SJCRH30 (cell line): ENCODE measurements at places on chromosomes 11 and 22. TPM values are rescaled to one million over a fixed set of nuclear protein-coding genes. Genes with fewer than 3 reads are reported as not detected.

DNA sequence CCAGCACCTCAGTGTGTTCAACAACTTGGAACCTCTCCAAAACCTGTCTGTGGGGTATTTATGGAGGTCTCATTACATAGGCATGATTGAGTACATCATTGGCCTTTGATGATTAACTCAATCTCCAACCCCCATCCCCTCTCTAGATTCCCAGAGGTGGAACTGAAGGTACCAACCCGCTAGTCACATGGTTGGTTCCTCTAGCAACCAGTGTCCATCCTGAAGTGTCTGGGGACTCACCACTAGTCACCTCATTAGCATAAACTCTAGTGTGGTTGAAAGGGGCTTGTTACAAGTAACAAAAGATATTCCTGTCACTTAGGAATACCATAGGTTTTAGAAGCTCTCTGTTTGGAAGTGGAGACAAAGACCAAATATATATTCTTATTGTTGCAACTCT lies 40.3 kb downstream of the SIK2 start:
- H3K27me3 ChIP-seq: no peaks in the 10 kb centered on the region
- H3K36me3 ChIP-seq: no peaks in the 10 kb centered on the region
- DNase-seq: no peak
- H3K4me1 ChIP-seq: no peaks in the 10 kb centered on the region

DNA sequence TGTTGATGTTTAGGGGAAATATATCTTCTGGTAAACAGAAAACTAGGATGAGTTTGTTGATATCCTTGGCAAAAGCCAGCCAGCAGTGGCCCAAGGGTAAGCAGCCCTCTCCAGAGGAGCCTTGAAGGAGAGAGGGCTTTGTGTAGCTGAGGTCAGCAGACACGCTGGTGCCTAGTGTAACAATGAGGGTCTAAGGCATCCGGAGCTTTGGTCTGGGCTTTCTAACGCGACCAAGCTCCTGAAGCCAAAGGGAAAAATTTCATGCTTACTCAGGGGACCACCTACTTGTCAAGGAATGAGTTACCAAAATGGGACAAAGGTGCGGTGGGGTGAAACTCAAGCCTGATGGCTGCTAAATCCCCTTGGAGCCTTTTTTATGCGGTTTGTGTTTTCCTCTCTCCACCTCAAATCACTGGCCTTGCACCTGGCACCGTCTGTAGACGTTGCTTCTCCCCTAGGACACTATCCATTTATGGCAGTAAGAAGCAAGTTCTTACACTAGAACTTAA lies 134.9 kb downstream of the DBX1 start:
- H3K27me3 ChIP-seq: no peaks in the 10 kb centered on the region
- peak overlapping the region; percentile 89 for H3K27ac ChIP-seq

- no peaks in the 10 kb centered on the region for H3K27me3 ChIP-seq
- H3K36me3 ChIP-seq: peaks cover 36% of the 10 kb centered on the region
- peak; percentile 56 for DNase-seq
- peaks cover 13% of the 10 kb centered on the region; the same call in 1 of the 2 replicates for H3K4me1 ChIP-seq
- H3K27ac ChIP-seq: peak overlapping the region; percentile 100
- peak overlapping the region; percentile 92 for H3K4me3 ChIP-seq
Measured at GRCh38 chr11:123062892-123063825, 1.2 kb upstream of the HSPA8 start.

The SGSM1 gene
- not detected in 2 replicates for total RNA-seq

The APOBEC3B gene
- 15.8 and 16.6 TPM in 2 replicates for total RNA-seq
